Trophoblast cell (in vitro differentiated cells and primary cell): ENCODE measurements at places on chromosomes 13 and 19.

GRCh38 chr13:107644136-107644535 lies 571.2 kb downstream of the LIG4 start:
- no peak for DNase-seq

GRCh38 chr13:50030315-50030714 lies 15.1 kb downstream of the KCNRG start:
- DNase-seq: peak; percentile 46

DNA sequence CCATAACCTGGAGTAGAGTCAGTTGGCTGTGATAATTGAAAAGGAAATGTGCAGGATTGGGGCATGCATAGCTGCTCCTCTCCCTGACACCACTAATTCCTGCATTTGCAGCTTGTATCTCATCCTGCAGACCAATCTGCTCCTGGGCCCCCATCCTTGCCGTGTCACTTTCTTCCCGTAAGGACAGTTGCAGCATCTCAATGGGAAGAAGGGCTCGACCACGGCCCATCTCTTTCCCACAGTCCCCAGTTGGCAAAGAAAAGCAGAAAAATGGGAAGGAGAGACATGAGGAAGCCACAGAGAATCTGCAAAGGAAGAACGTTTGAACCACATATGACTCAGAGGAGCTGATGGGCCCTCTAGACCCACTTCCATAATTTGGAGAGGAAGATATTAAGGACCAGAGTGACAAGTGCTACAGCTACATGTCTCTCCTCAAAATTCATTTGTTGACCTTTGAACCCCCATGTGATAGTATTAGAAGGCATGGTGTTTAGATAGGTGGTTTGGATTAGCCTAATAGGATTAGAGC lies 1.8 kb upstream of the SIGLEC12 start:
- DNase-seq: no peak

DNA sequence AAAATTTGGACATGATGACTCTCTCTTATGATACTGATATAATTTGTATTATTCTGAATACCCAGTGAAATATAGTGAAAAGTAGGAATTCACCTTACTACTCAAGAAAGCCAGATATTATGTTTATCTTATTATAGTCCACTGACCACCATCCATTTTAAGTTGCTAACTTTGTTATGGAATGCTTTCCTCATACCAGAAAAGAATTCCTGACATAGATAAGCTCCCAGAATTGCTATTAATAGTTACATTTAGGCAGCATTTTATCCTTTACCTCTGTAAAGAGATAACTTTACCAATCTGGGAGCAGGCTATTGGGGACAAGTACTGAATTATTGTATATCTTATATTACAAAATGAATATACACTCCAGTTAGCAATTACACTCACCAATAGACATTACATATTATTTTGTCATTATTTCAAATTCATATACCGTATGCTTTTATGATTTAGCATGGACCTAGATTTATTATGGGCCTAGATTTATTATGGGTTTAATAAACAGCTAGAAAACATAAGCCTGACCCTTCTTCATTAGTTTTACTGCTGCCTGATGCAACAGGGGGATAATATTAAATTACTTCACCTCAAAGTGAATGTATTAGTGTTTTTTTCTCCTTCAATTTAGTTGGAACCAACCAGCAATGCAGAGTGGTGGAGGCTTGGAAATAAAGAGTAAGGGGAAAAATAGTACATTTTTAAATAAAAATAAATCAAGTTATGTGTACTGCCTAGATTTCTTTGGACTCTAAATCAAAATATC lies 1886.1 kb downstream of the PCDH9 start:
- DNase-seq: no peak

GRCh38 chr13:35706721-35707120 lies 230.2 kb upstream of the MAB21L1 start:
- DNase-seq: no peak
